ENCODE measurements at places on chromosomes 2 and 18.

DNA sequence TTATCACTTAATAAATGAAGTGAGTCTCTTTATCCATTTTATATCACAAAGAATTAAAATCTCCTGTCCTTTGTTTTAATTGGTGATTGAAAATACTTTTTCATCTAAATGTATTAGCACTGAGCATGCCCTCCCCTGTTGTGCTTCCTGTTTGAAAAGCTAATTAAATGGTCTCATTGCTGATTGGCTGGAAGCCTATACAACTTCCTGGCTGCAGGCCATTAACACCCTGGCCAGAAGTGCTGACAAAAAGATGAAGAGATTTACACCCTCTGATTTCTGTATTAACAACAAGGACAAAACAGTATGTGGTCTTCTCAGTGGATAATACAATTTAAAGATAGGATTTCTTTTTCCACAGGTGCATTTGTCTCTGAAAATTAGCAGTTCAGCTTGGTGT lies 548.0 kb downstream of the DCC start:
- no peak for DNase-seq

- DNase-seq: no peak
Measured at GRCh38 chr2:170123593-170123992, 54.4 kb upstream of the MYO3B start.

DNA sequence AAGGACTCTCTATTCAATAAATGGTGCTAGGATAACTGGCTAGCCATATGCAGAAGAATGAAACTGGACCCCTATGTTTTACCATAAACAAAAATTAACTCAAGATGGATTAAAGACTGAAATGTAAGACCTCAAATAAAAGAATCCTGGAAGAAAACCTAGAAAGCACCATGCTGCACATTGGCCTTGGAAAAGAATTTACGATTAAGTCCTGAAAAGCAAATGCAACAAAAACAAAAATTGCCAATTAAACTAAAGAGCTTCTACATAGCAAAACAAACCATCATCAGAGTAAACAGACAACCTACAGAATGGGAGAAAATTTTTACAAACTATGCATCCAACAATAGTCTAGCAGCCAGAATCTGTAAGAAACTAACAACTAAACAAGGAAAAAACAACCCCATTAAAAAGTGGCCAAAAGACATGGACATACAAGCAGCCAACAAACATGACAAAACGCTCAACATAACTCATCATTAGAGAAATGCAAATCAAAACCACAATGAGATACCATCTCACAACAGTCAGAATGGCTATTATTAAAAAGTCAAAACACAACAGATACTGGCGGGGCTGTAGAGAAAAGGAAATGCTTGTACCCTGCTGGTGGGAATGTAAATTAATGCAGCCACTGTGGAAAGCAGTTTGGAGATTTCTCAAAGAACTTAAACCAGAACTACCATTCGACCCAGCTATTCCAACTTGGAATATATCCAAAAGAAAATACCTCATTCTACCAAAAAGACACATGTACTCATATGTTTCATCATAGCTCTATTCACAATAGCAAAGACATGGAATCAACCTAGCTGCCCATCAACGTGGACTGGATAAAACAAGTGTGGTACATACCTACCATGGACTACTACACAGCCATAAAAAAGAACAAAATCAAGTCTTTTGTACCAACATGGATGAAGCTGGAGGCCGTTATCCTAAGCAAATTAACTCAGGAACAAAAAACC lies 30.6 kb downstream of the SEPTIN10 start:
- DNase-seq: no peak

GRCh38 chr2:74952575-74952974 lies 5.9 kb upstream of the POLE4 start:
- no peak for DNase-seq

DNA sequence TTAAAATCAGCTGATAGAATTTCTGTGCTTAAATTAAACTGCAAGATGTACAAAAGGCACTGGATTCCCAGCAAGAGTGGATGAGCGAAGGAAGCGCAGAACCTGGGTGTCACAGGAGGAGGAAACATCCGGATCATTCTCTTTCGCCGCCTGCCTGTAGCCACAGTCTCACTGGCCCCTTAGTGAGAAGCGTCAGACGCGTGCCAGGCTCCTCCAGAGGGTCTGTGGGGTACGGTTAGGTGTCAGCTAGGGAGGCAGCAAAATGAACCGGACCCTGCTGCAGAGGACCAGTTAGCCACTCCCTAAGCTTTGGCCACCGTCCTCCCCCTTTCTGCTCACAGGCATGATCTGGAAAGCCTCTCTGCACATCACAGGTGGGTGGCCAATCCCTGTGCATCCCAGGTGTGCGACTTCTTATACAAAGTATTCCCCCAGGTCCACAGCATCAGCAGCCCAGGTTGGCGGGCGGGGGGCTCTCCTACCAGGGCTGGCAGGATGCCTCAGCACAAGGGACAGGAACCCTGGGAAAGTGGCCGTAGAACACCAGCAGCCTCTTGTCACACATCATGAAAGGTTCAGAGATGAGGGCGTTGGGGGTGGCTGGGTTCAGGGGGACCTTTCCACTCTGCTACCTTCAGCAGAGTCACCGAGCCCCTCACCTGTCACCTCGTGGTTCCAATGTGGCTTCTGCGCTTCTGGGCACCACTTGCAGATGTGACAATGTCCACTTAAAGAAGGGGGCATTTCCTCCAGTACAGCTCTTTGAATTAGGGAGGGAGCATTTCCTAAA lies 61.1 kb upstream of the SLC66A3 start:
- no peak for DNase-seq

DNA sequence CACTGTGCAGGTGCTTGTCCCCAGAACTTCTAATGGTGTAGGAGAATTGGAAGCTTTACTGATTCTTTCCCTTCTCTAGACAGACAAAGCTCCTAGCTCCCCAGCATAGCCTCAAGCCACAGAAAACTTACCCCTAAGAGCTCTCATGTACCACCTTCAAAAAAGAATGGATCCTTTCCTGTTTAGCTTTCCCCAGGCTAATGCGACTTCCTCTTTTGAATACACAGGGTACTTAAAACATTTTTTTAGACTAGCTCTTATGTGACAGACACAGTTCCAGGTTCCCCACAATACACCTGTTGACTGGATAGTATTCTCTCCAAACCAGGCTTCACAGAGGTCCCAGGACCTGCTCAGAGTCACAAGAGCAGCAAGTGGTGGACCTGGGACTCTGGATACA lies 8.3 kb downstream of the CTAGE1 start:
- DNase-seq: no peak

DNA sequence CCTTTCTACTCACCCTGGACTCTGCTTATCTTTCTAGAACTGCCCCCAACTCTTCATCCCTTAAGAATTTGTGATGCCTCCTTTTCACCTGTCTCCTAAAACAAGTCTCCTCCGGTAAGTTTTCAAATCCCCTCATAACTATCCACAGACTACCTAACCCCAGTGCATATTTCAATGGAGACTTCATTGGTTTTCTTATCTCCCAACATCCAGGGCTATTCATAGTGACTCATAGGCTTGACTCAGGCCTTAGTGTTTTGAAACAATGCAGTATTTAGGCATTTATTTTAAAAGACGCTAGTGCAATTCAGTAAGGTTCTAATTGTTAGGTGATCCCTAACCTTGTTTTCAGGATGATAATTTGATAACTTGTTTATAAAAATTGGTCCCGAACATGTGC lies 399.2 kb downstream of the CPS1 start:
- no peak for DNase-seq

DNA sequence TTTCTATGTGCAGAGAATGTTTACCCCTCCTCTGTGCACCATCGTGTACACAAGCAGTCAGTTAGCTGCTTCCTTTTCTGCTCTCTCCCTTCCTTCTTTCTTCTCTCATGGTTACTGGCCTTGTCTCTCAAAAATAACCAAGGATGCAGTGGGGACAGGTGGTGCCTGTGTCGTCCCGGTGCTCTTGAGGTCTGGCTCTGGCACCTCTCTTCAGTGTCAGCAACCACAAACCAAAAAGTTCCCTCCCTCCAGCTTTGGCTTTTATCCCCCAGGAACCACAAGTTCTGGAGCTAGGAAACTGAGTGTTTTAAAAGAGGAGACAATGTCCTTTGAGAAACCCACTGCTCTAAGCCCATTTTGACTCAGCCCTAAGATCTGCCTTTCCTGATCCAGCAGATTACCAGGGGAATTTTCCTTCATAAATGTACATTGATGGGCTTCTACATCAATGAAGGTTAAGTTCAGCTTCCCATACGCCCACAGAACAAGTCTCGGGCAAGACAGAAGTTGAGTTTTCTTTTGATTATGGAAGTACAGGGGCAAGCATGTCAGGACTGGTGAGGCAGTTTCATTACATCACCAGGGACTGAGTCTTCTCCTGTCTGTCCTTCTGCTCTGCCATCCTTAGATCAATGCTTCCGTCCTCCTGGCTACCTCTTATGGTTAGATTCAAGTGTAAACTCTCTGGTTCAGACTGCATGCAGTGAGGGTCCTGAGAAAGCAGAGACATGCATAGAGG lies 232.2 kb downstream of the SETBP1 start:
- DNase-seq: no peak

GRCh38 chr2:241858206-241859016 lies at the start of gene PDCD1:
TSS of gene PDCD1 (minus strand) at chr2:241858894. CDS start at chr2:241858838, 56 bp downstream.
- peak; percentile 39 for DNase-seq

DNA sequence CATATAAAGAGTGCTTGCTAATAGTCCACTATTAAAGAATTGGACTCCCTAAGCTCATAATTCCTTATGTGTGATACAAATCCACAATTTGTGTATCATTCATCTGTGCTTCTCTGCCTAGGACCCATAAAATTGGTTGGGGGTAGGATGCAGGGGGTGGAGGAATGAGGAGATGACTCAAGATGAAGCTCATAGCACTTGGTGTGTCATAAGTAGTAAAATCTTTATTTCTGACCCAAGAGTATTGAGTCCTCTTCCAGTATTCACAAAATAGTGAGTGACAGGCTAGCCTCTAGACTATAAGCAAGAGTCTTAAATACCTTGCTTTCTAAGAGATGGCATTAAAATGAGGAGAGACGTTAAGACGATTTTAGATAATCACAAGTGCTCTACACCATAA lies 390.9 kb upstream of the CDH19 start:
- DNase-seq: no peak

DNA sequence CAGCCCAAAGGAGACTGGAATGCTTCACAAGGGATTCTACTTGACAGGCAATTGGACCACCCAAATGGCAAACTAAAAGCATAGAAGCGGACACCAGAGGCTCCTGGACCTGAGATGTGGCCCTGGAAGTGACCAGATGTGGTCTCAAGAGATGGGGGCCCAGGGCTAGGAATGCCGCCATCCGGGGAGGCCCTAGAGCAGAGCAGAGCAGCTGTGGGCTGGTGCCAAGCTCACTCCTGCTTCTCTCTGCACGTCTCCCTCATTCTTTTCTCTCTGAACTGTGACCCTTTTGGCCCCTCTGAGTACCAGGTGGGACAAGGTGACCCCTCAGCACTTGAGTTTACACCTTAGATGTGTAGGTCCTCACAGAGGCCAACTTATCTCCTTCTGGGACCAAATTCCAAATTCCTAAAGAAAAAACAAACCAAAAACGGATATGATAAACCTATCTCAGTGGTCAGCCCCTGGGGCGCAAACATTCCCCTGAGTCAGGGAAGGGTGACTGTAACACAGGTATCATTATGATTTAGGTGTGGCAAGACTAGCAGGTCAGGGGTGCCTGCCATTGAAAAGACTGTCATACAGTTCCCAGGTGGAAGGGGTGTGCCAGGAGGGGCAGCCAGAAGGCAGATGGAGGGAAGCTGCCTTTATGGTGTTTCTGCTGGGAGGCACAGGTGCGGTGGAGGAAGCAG lies 6.5 kb upstream of the IL1R2 start:
- no peak for DNase-seq

- no peak for DNase-seq
Measured at GRCh38 chr2:212745359-212745758, 206.8 kb upstream of the ERBB4 start.

GRCh38 chr2:33215299-33215698 lies 261.1 kb upstream of the RASGRP3 start:
- DNase-seq: no peak

GRCh38 chr18:14914121-14914520 lies 166.1 kb downstream of the ANKRD30B start:
- DNase-seq: no peak

DNA sequence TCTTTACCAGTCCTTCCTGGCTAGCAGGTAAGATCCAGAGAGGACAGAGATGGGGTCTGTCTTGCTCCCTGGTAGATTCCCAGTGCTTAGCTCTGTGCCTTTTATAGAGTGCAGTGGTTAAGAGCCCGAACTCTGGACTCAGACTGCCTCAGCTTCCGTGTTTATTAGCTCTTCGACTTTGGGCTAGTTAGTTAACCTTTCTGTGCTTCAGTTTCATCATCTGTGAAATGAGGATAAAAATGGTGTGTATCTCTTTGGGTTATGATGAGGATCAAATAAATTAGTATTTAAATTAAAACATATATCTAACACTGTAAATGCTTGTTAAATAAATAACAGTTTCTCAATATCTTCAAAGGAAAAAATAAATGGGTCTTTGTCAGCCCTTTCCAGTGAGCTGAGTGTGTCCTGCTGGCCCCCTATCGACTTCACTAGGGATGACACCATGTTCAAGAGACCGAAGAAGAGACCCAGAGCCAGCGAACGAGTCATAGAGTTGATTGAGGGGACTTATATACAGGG lies 38.2 kb downstream of the CERS6 start:
- no peak for DNase-seq

- DNase-seq: no peak
Measured at GRCh38 chr2:60621688-60622429, 68.4 kb upstream of the BCL11A start.

All from D341Med (cell line).